ENCODE measurements at places on chromosomes 2 and 18.

DNA sequence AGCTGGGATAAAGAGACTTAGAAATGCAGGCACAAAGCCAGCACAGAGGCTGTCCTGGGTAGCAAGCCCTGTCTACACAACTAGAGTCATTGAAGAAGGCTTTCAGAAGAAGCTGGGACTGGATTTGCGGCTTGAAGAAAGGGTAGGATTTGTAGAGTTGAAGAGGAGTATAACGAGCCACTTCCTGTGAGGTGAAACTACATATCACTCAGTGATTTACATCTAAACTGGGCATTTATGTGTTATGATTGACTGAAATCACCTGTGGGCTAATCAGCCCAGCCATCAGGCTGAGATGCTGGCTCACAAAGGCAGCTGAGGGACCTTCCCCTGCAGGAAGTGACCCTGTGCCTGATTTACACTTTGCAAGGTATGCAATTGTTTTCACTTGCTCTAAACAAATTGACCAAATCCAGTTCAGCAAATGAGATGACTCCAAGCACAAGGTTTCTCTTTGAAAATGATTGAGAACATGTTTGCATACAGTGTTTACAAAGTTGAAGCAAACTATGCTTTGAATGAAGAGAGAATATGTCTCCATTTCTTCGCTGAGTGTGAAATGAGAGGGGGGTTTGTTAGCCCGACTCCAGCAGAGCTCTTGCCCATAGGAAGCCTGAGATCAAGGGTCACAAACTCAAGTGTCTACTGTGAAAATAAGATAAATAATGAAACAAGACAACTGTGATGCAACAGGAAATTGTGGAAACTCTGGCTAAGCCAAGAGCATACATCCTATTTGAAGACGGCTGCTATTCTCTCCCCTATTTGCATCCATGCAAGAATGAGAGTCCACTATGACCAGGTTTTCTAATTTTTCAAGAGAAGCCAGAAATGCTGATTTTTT lies 69.3 kb upstream of the HK2 start:
- no peak for DNase-seq

DNA sequence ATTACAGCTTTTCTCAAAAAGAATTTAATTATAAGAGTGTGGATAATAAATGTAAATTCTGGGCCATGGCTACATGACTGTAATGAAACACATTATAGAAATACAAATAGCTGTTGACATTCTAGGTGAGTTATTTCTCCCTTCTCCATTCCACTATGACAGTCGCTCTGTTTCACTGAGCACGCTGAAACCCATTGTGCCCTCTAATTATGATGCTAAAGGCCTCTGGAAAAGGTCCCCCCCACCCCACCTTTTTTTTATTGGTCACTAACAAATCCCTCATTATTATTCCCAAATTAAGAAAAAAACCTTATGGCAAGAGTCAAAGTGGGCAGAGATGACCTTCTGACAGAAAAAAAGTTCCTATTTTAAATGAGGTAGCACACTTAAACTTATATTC lies 285.0 kb upstream of the SIX3 start:
- DNase-seq: no peak

GRCh38 chr18:77470569-77471413 lies 221.1 kb downstream of the GALR1 start:
- no peak for DNase-seq

- no peak for DNase-seq
Measured at GRCh38 chr2:37809931-37810570, 115.0 kb upstream of the RMDN2 start.

- DNase-seq: no peak
Measured at GRCh38 chr18:22705328-22705727, 227.8 kb upstream of the RBBP8 start.
